Activated T-helper 1 cell treated with anti-CD3 and anti-CD28 coated beads, Interleukin-12 subunit alpha, Interleukin-12 subunit beta, Interleukin-2, Interleukin-4 antibody, amounts not matched to agents 30 ng/mL and 10 ng/mL and 1 ng/mL, durations not matched to agents 14 hours and 24 hours and 36 hours (primary cell): ENCODE measurements at places on chromosomes 2 and 18. TPM values are rescaled to one million over a fixed set of nuclear protein-coding genes. Genes with fewer than 3 reads are reported as not detected.
A peak's percentile ranks its signal among the peaks of the same experiment; 100 is the strongest.

GRCh38 chr2:133477616-133477990 lies 90.7 kb downstream of the NCKAP5 start:
- no peaks in the 10 kb centered on the region for H3K36me3 ChIP-seq
- DNase-seq, result no peak
- H3K4me3 ChIP-seq, result no peak overlapping the region
- no peak overlapping the region for H3K27ac ChIP-seq
- no peaks in the 10 kb centered on the region for H3K27me3 ChIP-seq

RBBP8 gene
- total RNA-seq, result 93.4 and 95.1 TPM in 2 replicates

GRCh38 chr2:37652199-37652640 lies 19.2 kb downstream of the CDC42EP3 start:
- no peaks in the 10 kb centered on the region for H3K27me3 ChIP-seq
- H3K27ac ChIP-seq, result peak overlapping the region; percentile 42
- no peak overlapping the region for H3K4me3 ChIP-seq
- DNase-seq, result no peak
- peaks cover 29% of the 10 kb centered on the region for H3K36me3 ChIP-seq

DNA sequence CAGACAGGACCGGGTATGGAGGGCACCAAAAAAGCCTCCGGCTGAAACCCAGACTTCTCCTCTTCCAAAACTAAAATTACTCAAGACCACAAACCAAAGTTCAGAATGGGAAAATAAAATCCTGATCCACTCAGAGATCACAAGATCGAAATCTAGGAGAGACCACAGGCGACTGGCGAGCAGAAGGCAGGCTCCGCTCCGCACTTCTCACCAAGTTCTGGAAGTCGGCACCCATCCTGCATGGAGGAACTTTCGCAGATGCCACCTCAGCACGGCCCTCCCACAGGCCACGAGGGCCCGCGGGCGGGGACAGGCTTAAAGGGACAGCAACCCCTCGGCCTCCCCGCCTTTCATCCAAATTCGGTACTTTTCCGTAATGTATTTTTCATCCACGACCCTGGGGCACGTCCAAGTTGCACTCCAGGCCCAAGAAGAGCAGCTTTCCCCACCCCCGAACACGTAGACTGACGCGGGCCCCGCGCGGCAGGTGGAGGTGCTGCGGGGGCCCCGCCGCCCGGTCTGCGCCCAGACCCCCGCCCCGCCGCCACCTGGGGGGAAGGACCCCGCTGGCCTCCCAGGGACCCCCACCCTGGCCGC lies 43.7 kb downstream of the HDLBP start:
- H3K4me1 ChIP-seq, result peaks cover 29% of the 10 kb centered on the region
- no peaks in the 10 kb centered on the region for H3K27me3 ChIP-seq
- H3K36me3 ChIP-seq, result peaks cover 32% of the 10 kb centered on the region
- DNase-seq, result peak; percentile 47
- H3K4me3 ChIP-seq, result peak overlapping the region; percentile 92
- peak overlapping the region; percentile 86 for H3K27ac ChIP-seq

- no peaks in the 10 kb centered on the region for H3K4me1 ChIP-seq
- H3K4me3 ChIP-seq, result no peak overlapping the region
- DNase-seq, result peak; percentile 9
- no peak overlapping the region for H3K27ac ChIP-seq
- peaks cover 15% of the 10 kb centered on the region for H3K27me3 ChIP-seq
These were observed 5.8 kb downstream of the SLC14A2 start for GRCh38 chr18:45621061-45621511.

- H3K27ac ChIP-seq, result no peak overlapping the region
- H3K36me3 ChIP-seq, result no peaks in the 10 kb centered on the region
- no peak for DNase-seq
- no peak overlapping the region for H3K4me3 ChIP-seq
- H3K27me3 ChIP-seq, result peaks cover 2% of the 10 kb centered on the region
These were observed 51.1 kb upstream of the NCOA1 start for GRCh38 chr2:24439971-24440340.

DNA sequence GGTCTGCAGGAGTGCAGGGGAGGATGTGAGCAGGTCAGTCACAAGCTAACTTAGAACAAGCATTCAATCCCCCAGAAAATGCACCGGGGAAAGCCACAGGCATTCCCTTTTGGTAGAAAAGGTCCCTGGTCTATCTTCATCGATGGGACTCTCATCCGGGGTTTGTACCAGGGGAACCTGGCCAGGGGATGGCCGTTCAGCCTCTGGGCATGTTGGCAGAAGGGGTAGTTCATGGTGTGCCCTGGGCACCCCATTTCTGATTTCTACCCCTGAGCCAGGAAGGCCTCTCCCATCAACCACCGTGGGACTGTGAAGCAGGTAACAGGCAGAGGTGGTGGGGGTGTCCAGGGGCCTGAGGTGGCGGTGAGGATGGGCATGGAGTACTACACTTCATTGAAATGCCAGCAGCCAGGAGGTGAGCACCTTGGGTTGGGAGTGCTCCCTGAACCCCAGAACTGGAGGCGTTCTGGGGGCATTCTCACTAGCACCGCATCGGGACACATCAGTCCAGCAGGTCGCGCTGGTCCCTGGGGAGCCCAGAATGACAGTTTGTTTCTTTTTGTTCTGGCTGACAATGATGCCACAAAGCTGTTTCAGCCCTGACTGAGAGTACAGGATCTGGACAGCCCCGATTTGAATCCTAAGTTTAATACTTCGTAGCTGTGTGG lies 172.3 kb downstream of the SMAD7 start:
- H3K36me3 ChIP-seq, result no peaks in the 10 kb centered on the region
- H3K27me3 ChIP-seq, result no peaks in the 10 kb centered on the region
- no peak overlapping the region for H3K4me3 ChIP-seq

GRCh38 chr18:58996131-58996641 lies 131.5 kb downstream of the ZNF532 start:
- H3K27me3 ChIP-seq, result peaks cover 5% of the 10 kb centered on the region
- no peak for DNase-seq
- no peak overlapping the region for H3K4me3 ChIP-seq
- H3K36me3 ChIP-seq, result no peaks in the 10 kb centered on the region

- peaks cover 33% of the 10 kb centered on the region for H3K4me1 ChIP-seq
- no peak for DNase-seq
- peak overlapping the region; percentile 6 for H3K27ac ChIP-seq
- H3K36me3 ChIP-seq, result peaks cover 6% of the 10 kb centered on the region
- no peak overlapping the region for H3K4me3 ChIP-seq
- H3K27me3 ChIP-seq, result no peaks in the 10 kb centered on the region
These were observed 12.4 kb downstream of the CNNM4 start for GRCh38 chr2:96772903-96773671.

GRCh38 chr2:12770300-12770968 lies 53.7 kb downstream of the TRIB2 start:
- H3K27ac ChIP-seq, result no peak overlapping the region
- DNase-seq, result no peak
- H3K27me3 ChIP-seq, result peaks cover 19% of the 10 kb centered on the region
- H3K36me3 ChIP-seq, result no peaks in the 10 kb centered on the region

GRCh38 chr2:8003462-8004075 lies 678.3 kb upstream of the ID2 start:
- DNase-seq, result no peak
- H3K27me3 ChIP-seq, result peaks cover 2% of the 10 kb centered on the region
- H3K4me3 ChIP-seq, result no peak overlapping the region
- no peaks in the 10 kb centered on the region for H3K36me3 ChIP-seq
- peaks cover 10% of the 10 kb centered on the region for H3K4me1 ChIP-seq
- H3K27ac ChIP-seq, result no peak overlapping the region

DNA sequence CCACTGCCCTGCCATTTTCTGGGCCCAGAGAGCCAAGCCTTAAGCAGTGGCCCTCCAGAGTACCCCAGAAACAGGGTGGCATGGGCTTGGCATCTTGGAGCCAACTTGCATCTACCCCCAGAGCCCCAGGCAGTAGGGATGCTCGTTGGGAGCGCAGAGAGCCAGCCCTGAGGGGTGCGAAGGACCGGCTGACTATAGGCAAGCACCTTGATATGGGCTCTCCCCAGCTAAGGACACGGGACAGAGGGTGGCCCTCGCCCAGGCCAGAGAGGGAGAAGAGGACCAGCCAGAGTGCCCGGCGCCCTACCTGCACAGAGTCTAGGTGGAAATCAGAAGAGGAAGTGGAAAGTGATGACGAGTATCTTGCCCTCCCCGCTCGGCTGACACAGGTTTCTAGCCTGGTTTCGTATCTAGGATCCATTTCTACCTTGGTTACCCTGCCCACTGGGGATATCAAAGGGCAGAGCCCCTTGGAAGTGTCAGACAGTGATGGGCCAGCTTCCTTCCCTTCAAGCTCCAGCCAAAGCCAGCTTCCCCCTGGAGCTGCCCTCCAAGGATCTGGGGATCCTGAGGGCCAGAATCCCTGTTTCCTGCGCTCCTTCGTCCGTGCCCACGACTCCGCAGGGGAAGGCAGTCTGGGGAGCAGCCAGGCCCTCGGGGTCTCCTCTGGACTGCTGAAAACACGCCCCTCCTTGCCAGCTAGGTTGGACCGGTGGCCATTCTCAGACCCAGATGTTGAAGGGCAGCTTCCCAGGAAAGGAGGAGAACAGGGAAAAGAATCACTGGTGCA lies 16.2 kb downstream of the CEP68 start:
- peaks cover 7% of the 10 kb centered on the region for H3K36me3 ChIP-seq
- H3K27me3 ChIP-seq, result no peaks in the 10 kb centered on the region
- no peak overlapping the region for H3K27ac ChIP-seq
- DNase-seq, result no peak

- no peaks in the 10 kb centered on the region for H3K36me3 ChIP-seq
- H3K4me3 ChIP-seq, result no peak overlapping the region
- no peak overlapping the region for H3K27ac ChIP-seq
- H3K27me3 ChIP-seq, result no peaks in the 10 kb centered on the region
- no peaks in the 10 kb centered on the region for H3K4me1 ChIP-seq
These were observed 317.4 kb downstream of the EN1 start for GRCh38 chr2:118529908-118530599.

GRCh38 chr18:34709104-34709503 lies 994 bp upstream of the DTNA start:
- H3K27me3 ChIP-seq, result no peaks in the 10 kb centered on the region
- no peak overlapping the region for H3K27ac ChIP-seq
- DNase-seq, result no peak
- no peaks in the 10 kb centered on the region for H3K4me1 ChIP-seq
- no peaks in the 10 kb centered on the region for H3K36me3 ChIP-seq

- H3K27me3 ChIP-seq, result peaks cover 2% of the 10 kb centered on the region
- peaks cover 5% of the 10 kb centered on the region for H3K4me1 ChIP-seq
These were observed 483.2 kb downstream of the METTL4 start for GRCh38 chr18:2087877-2088673.
